ENCODE measurements at places on chromosomes 7 and 10.

GRCh38 chr7:141268614-141269013 is 194.8 kb downstream of the TMEM178B start:
- DNase-seq: no peak

GRCh38 chr10:116007256-116007891 is 265.6 kb downstream of the GFRA1 start:
- no peak for DNase-seq

- peak; percentile 86 for DNase-seq
These were observed 24.0 kb upstream of the PAPSS2 start for GRCh38 chr10:87635498-87636312.

DNA sequence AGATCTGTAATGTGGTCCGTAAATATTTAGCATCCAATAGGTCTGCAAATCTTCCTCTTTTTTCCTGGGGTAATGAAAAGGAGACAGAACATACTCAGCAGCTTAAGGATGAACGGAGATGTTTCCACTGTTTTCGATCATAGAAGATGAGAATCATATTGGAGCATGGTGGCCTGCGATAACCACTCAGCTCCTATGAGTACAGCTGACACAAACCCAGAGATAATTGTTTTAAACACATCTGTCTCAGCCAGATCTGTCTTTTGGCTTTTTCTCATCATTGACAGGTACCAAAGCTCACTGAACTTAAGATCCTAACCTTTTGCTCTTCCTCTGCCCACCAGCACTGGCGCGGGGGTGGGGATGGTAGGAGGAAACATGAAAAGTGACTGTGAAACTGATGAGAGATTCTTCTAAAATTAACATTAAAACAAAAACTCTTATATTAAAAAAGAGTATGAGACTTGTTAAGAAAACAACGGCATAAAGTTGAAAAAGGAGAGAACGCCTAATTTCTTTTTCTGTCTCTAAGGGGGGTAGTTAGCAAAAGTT is 71.0 kb downstream of the SVOPL start:
- DNase-seq: no peak

GRCh38 chr7:24299192-24299591 is 15.2 kb downstream of the NPY start:
- DNase-seq: no peak
